ENCODE measurements at places on chromosomes 2 and 18.
A peak's percentile ranks its signal among the peaks of the same experiment; 100 is the strongest.

- DNase-seq: no peak
Measured at GRCh38 chr2:119696494-119697030, 17.6 kb downstream of the TMEM177 start.

GRCh38 chr2:11389551-11390398 lies 45.3 kb upstream of the ROCK2 start:
- no peak for DNase-seq

GRCh38 chr2:180412219-180412618 lies 405.1 kb upstream of the CWC22 start:
- no peak for DNase-seq

- DNase-seq: no peak
Measured at GRCh38 chr2:12694990-12695774, 21.6 kb upstream of the TRIB2 start.

DNA sequence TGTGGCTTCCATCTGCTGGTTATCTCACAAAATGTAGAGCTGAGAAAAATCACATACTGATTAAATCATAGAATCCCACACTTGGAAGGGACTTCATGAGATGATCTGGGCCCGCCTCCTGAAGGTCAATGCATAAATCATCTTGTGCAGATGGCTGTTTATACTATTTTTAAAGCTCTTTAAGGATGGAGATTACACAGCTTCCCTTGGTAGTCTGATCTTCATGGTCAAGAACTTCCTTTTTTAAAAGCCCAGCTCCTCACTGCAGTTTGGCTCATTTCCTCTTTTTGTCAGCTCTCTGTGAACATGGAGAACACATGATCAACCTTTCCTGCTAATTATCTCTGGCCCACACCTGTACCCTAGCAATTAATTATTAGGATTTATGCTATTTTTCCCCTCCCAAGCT lies 25.9 kb downstream of the GCG start:
- no peak for DNase-seq

- DNase-seq: no peak
Measured at GRCh38 chr2:151182899-151183809, 78.5 kb downstream of the RBM43 start.

DNA sequence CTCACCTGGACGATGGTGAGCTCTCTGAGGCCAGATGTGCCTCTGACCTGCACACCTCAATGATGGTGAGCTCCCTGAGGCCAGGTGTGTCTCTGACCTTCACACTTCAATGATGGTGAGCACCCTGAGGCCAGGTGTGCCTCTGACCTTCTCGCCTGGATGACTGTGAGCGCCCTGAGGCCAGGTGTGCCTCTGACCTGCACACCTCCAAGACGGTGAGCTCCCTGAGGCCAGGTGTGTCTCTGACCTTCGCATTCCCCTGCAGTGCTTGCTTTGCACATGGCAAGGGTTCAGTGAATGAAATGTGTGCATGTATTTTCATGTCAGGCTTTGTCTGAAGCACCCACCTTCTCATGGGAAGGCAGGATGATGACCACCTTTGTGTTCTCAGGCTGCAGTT lies 95.5 kb downstream of the PTGR3 start:
- no peak for DNase-seq

- DNase-seq: no peak
Measured at GRCh38 chr2:142572346-142573132, 304.9 kb upstream of the KYNU start.

- DNase-seq: no peak
Measured at GRCh38 chr18:32081881-32082280, 9.8 kb upstream of the RNF138 start.

DNA sequence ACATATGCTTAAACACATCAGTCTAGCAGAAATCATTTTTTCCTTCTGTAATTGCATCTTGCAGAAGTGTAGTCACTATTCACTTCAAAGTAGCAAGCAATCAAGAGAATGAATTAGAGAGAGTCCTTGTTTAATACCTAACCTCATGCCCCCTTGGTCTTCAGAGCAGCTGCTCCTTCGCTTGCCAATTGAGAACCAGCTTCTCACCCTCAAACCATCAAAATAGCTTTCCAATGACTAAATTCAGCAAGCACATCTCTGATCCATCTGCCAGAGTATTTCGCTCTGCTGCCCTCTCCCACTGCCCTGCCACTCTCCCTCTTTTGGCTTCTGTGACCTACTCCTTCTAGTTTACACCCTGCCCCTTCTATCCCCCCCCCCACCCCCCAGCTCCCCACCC lies 120.7 kb upstream of the AGAP1 start:
- DNase-seq: no peak

- no peak for DNase-seq
Measured at GRCh38 chr18:38956068-38956467, 1390.5 kb upstream of the CELF4 start.

DNA sequence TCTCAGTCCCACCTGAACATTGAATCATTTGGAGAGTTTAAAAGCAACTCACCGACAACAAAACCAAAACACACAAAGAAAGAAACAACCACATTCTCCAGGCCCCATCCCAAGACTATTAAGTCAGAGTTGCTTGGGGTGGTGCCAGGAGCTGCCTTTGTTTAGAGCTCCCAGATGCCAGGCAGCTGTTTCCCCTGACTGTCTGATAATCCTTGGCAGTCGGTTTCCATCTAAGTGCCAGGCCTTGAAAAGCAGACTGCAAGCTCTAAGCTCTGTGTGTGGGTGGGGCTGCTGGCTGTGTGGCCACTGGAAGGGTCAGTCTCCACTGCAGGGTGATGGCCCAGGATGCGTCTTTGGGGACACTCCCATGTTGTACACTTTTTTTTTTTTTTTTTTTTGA lies 255.3 kb upstream of the AGAP1 start:
- peak; percentile 82 for DNase-seq

GRCh38 chr2:84841577-84841976 lies 39.3 kb downstream of the TRABD2A start:
- no peak for DNase-seq

- no peak for DNase-seq
Measured at GRCh38 chr2:24489465-24490180, 1.4 kb upstream of the NCOA1 start.

- DNase-seq: peak; percentile 25
Measured at GRCh38 chr2:29892585-29893259, 28.7 kb downstream of the ALK start.

DNA sequence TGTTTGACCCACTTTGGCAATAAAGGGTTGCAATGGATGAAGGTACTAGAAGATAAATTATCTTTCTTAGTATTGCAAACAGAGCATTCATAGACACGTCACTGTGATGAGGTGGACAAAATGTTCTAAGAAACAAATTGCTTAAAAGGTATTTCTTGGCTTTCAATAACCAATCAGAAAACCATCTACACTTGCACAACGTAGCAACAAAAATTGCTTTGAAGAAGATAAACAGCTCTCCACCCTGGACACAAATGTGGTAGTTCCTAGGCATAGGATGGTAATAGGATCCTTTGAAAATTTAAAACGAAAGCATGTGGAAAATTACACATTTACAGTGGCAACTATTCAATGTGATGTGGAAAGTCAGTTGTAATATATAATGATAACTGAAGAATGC lies 439.9 kb upstream of the ETAA1 start:
- DNase-seq: no peak

GRCh38 chr2:176763851-176764404 lies 448.7 kb upstream of the HNRNPA3 start:
- DNase-seq: no peak

DNA sequence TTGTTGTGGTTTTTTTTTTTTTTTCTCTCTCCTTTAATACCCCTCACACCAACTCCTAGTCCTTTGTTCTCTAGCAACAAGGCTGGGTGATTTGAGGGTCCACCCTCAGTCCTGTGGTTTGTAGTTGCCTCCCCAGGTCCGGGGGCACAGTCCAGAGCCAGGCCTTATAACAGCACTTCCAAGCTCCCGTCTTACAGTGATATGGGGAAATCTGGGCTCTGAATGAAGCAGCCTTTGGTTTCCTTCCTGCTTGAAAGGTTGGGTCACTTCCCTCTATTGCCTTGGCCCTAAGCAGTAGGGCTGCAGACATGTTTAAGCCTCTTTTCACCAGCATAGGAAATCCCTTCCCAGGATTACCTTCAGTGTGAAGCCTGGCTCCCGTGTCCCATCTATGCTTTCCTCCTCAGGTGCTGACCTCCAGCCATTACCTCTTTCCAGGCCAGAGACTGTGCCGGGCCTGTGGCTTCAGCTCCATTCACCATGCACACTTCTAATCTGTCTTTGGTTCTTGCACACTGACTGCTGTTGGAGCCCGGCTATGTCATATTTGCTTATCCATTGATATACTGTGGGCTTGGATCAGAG lies 21.2 kb upstream of the NTSR2 start:
- DNase-seq: no peak

GRCh38 chr2:43553341-43553855 lies 42.4 kb downstream of the THADA start:
- no peak for DNase-seq

- no peak for DNase-seq
Measured at GRCh38 chr18:3511980-3512379, 62.0 kb downstream of the TGIF1 start.

DNA sequence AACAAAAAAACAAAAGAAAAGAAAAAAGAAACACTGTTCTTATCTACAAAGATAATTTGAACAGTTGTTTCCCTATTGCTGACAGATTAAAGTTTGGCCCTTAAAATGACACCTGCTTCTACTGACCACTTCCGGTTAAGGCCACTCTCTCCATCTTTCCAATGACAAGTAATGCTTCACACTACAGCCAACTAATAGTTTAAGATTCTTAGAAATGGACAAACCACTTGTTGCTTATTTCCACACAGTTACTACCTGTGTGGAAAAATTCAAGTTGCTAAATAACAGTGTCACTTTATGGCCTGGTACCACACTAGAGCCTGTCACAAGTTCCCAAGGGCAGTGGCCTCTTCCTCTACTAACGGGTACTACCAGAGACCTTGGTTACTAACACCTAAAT lies 2.4 kb downstream of the TMEM185B start:
- no peak for DNase-seq

DNA sequence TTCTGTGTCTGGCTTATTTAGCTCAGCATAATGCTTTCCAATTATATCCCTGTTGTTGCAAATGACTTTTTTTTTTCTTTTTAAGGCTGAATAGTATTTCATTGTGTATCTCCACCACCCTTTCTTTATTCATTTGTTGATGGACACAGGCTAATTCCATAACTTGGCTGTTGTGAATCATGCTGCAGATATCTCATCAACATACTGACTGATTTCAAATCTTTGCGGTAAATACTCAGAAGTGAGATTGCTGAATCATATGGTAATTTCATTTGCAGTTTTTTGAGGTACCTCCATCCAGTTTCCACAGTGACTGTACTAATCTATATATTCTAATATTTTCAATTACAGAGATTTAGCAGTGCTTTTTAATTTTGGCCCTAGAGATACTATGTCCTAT lies 266.2 kb downstream of the TMX3 start:
- no peak for DNase-seq

DNA sequence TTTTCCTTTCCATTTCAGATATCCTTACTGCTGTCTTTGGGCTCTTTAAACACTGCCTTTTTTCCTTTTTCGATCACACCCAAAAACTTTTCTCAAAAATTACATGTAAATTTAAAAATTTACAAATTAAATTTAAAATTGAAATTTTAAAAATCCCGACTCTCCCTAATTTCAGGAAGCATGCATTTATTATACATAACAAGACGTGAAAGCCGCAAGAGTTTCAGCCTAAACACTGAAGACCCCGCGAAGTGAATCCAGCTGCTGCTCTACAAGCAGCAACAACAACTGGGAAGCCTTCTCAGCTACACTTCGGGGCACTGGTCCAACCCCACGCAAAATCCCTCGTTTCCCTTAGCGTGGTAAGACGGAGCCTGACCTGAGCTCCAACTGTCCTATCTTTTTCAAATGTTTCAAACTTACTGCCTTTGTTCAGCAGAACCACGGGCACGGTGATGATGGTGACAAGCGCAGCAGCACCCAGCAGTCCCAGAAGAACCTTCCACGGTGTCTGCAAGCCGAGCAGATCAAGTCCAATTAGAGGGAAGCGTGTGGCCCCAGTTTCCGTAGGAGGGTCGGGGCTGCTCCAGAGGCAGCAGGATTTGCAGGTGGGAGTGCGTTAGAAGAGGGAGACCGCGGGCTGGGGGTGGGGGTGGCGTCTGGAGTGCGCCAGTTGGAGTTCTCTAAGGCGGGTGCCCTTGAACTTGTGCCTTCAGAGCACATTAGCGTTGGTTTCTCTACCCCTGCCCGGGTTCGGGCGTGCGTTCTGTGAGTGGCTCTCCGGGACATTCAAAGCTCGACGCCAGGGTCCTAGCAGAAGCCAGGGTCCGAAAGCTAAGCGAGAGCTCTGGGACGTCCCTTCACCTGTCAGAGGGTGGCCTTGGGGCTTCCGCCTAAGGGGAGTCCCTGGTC lies 783 bp downstream of the DPP4 start:
- no peak for DNase-seq

GRCh38 chr2:178478130-178478438 lies 316 bp downstream of the FKBP7 start:
- no peak for DNase-seq

DNA sequence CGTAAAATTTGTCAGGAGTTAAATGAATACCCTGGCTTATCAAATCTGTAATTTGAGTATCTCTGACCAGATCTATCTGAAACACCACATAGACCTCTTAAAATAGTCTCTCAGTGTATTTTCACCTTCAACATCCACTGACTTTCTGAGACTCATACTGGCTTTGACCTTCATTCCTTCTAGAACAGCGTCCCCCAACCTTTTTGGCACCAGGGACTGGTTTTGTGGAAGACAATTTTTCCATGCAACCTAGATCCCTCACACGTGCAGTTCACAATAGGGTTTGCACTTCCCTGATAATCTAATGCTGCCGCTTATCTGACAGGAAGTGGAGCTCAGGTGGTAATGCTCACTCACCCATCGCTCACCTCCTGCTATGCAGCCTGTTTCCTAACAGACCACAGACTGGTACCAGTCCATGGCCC lies 3.2 kb downstream of the NBAS start:
- no peak for DNase-seq

DNA sequence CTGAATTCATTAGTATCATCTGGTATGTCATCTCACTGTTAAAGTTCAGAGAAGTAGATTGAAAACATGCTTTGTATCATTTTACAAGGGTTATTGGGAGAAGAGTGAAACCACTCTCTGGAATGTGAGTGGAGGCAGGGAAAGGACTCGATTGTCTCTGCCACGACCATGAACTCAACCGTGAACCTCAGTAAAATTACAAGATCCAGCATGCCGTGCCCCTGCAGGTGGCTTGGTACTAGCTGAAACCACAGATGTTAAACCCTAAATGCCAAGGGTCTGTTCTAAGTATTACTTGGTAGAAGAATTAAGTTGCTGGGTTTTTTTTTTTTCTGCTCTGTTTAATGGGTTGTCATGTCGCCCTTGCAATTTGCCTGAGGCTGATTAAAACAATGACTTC lies 197.2 kb downstream of the MYO3B start:
- DNase-seq: no peak

- DNase-seq: no peak
Measured at GRCh38 chr2:129299338-129299737, 680.1 kb upstream of the RAB6C start.

- no peak for DNase-seq
Measured at GRCh38 chr18:39487932-39488331, 1922.3 kb upstream of the CELF4 start.

DNA sequence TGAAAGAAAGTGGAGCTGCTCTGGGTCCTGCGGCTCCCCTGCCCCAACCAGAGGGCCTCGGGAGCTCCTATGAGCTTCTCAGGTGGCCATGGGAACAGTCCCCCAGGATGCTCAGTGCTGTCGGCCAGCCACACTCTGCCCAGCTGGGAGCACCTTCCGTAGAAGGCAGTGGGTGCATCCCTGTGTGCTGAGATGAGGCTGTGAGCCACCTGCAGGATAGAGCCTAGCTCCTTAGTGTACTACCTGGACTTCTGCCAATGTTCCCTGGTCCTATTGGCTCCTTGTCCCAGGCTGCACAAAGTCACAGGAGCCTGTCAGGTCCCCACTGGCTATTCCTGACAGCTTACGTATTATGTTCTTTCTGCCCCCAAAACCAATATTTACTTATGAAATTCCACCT lies 16.1 kb downstream of the PRELID3A start:
- DNase-seq: no peak
